OCI-LY7 (cell line): ENCODE measurements at places on chromosomes 5 and 9. TPM values are rescaled to one million over a fixed set of nuclear protein-coding genes. Genes with fewer than 3 reads are reported as not detected.

The CD180 gene
- total RNA-seq = 14.7 and 15.7 TPM in 2 replicates

The CDH6 gene
- not detected in 2 replicates for total RNA-seq

- no peak for DNase-seq
These were observed 13.4 kb downstream of the AK3 start for GRCh38 chr9:4727593-4727992.

DNA sequence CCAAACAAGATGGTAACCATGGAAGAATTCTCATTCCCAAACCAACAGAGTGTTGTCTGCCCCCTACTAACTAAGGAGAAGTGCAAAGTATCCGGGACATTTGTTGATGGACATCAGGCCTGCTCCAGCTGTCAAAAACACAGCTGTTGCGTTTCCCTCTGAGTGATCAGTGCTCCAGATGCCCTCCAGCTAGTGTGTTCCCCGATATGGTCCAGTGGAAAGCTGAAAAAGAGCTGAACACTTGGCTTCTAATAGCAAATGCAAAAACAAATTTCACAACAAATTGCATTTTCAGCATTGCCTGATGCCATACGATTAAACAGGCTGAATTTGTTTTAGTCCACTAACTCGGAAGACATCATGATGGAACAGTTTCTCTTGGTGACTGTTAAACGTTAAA is 1398.7 kb downstream of the PTPRD start:
- DNase-seq = no peak

DNA sequence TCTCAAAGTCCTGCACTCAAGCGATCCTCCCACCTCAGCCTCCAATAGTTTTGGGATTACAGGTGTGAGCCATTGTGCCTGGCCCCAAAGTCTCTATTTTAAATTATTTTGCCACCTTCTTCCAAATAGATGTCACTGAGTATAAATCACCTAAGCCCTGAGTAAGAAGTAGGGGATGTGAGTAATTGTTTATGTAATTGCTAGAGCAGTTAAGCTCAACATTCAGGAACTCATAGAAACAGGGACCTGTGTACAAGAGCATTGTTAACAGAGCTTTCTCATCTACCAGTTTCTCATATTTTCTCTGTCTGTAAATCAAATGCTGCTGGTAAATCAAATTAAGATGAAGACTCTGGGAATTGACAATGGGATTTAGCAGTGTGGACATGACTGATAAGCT is 26.3 kb downstream of the CDK7 start:
- DNase-seq = no peak

- no peak for DNase-seq
These were observed 71.6 kb upstream of the XPA start for GRCh38 chr9:97768746-97769145.

The FOXD4L5 gene
- total RNA-seq = 0.93 and 1.5 TPM in 2 replicates

GRCh38 chr9:99607842-99608448 is 213.7 kb upstream of the NR4A3 start:
- no peak for DNase-seq

DNA sequence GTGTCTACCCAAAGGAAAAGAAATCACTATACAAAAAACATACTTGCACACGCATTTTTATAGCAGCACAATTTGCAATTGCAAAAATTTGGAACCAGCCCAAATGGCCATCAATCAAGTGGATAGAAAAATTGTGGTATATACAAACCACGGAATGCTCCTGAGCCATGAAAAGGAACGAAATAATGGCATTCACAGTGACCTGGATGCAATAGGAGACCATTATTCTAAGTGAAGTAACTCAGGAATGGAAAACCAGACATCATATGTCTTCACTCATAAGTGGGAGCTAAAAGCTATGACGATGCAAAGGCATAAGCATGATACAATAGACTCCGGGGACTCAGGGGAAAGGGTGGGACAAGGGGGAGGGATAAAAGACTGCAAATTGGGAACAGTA is 78.4 kb downstream of the ENC1 start:
- DNase-seq = no peak

The ZNF462 gene
- total RNA-seq = 0.35 and 0.88 TPM in 2 replicates

- DNase-seq = no peak
These were observed 30.7 kb downstream of the SPIN1 start for GRCh38 chr9:88418715-88419540.

The C9orf40 gene
- 39.8 and 41.3 TPM in 2 replicates for total RNA-seq

The PCSK1 gene
- not detected in 2 replicates for total RNA-seq
